ENCODE measurements at places on chromosomes 4 and X.

- DNase-seq = no peak
These were observed 82.0 kb upstream of the CLDN34 start for GRCh38 chrX:9885150-9885549.

GRCh38 chr4:186144198-186144945 lies 39.9 kb downstream of the FAM149A start:
- no peak for DNase-seq

DNA sequence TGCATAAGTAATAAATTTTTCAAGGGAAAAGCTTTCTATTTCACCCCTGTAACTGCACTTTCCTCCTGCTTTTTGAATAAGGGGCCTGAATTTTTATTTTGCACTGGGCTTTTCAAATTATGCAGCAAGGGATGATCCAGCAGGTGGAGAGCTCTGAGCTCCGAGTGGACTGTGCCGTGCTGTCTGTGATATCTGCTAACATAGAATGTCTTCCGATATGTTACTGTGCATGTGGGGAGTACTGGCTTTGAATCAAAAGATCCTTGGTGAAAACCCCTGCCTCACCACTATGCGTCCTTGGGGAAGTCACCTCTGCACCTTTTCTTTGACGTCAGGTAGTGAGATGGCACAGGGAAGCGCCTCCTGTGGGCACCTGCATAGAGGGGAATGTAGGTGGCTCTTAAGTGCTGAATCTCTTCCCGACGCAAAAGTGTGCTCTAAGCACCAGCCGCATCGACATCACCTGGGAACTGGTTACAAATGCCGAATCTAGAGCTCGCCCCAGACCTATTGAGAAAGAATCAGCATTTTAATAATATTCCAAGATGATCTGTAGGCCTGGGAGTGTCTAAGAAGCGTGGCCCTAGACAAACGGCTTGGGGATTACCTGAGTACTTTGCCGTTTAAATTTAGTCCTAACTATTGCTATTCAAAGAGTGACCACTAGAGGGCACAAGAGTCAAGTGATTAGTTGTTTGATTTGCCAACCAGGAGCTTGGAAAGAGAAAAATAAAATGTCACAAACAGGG lies 19.2 kb upstream of the WFS1 start:
- DNase-seq = no peak

DNA sequence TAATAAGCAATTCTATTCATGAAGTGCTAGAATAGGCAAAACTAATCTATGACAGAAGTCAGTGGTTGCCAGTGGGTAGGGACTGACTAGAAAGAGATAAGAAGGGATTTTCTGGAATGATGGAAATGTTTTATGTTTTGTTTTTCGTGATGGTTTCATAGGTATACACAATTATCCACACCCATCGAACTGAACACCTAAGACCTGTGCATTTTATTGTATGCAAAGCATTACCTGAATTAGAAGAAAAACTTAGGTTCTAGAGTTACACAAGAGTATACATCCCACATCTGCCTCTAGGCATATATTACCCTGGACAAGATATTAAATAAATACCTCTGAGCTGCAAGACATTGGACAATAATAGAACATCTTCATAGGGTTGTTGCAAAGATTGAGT lies 205.2 kb downstream of the SOWAHB start:
- no peak for DNase-seq

DNA sequence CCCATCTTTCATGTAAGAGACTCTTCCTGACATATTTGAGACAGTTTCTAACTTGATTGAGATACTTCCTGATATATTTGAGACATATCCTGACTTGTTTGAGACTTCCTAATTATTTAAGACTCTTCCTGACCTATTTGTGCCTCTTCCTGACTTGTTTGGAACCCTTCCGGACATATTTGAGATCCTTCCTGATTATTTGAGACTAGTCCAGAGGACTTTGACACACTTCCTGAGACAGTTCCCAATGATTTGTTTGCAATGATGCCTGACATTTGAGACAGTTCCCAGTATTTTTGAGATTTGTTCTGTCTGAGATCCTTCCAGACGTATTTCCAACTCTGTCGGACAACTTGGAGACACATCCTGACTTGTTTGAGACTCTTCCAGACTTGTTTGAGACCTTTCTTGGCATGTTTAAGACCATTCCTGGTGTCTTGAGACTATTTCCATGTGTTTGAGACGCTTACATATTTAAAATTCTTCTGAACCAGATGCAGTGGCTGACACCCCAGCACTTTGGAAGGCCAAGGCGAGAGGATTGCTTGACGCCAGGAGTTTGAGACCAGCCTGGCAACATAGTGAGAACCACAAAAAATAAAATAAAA lies 118.9 kb upstream of the USP9X start:
- no peak for DNase-seq

Measured in stimulated activated CD4-positive, alpha-beta T cell treated with anti-CD3 and anti-CD28 coated beads, Interleukin-1b, Interleukin-23, amount 100 ng/mL, for 1 hour (primary cell).